Activated T-cell treated with anti-CD3 and anti-CD28 coated beads for 4 hours (primary cell): ENCODE measurements at places on chromosomes 13 and 19.

GRCh38 chr19:58434217-58434616 lies 5.7 kb downstream of the ZNF132 start:
- no peak for DNase-seq

- no peak for DNase-seq
These were observed 3.7 kb downstream of the TEX29 start for GRCh38 chr13:111323950-111324651.

GRCh38 chr13:24922387-24922744 lies 158.4 kb downstream of the RNF17 start:
- DNase-seq: no peak

DNA sequence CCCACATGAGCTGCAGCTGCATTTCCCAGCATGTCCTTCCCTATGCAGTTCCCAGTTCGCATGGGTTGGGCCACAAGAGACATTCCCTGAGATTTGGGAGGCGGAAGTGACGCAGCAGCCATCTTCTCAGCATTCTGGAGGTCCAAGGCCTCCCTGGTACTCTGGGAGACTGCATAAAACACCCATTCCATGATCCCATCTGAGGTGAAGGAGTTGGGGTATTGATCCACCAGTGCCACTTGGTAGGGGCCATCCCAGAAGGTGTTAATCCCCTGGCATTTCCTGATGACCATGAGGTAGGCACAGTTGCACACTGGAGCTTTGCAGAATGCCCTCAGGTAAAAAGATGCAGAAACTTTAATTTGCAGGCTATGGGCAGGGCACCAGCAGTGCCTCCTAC lies 25.4 kb downstream of the POP4 start:
- no peak for DNase-seq

DNA sequence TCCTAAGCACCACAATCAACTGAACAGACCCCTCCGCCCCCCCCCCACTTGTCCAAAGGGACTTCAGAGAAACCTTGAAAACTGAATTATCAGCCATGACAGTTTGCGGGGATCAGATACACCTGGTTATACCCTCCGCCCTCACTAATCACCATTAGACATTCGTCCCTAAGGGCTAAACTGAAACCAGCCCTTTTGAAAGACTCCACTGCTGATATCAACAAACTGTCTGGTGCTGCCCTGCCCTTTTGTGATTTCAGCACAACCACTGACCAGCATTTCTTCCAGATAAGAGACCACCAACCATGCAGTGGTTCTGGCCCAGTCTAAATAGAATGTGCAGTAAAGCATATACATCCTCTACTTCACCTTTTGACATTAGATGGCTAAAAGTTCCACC lies 1422.9 kb downstream of the EFNB2 start:
- no peak for DNase-seq

DNA sequence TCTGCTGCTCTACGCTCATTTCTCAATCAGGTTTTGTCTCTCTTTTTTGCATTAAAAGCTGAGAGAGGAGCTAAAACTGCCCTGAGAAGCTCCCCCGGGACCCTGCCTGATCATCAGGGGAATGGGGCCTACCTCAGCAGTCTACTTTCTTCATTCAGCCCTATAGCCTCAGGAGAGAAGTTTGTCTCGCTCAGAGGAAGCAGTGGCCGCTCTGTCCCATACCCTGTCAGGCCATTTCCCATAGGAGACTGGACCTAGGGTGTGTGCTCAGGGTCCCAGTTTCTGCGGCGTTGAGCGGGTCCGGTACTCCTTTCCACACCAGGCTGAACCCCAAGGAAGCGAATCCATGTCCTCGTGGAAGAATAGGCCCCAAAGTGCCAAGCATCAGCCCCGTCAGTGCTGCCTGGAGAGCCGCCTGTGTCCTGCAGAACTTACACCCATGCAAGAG lies 21.7 kb downstream of the UBE2L5 start:
- DNase-seq: no peak

GRCh38 chr19:1843646-1844394 lies 4.5 kb downstream of the REXO1 start:
- DNase-seq: no peak

DNA sequence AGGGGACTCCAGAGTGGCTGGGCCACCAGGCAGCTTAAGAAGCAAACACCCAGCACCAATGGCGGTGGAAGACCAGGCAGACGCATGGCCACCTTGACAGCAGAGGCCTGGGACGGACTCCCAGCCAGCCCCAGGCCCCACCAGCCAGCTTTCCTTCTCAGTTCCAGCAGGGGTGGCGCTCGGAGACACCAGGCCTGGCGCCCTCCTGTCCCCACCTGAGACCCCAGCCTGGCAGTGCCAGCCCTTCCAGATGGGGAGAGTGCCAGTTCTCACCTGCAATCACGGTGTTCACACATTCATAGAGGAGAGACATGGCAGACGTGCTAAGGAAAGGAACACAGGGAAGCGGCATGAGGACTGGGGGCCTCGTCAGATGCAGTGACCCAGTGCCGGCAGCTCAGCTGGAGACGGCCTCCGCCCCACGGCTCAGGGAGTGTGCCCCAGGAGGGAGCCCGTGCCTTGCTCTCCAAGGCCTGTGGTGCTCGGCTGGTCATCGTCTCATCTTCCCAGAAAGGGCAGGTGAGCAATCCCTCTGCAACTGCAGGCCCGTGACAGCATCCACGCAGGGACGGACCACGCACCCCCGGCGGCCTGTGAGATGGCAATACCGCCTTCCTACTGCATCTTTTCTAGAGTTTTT lies 24.4 kb downstream of the AP3D1 start:
- DNase-seq: no peak

GRCh38 chr13:104170980-104171555 lies 1104.9 kb upstream of the SLC10A2 start:
- no peak for DNase-seq

DNA sequence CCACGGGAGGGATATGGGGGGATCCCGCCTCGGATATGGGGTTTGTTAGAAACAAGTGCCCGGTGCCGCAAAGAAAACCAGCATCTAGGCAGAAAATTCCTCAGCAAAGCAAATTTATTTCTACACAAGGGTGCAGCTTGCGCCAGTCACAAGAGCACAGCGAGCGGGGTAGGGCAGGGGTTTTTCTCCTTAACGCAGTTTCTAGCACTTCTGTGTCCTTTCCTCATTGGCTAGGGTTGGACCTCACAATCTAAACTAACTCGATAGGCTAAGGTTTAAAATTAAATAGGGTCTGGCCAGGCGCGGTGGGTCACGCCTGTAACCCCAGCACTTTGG lies 595 bp downstream of the ZNF440 start:
- no peak for DNase-seq

- no peak for DNase-seq
These were observed 124.7 kb downstream of the RBM26 start for GRCh38 chr13:79281339-79281747.

DNA sequence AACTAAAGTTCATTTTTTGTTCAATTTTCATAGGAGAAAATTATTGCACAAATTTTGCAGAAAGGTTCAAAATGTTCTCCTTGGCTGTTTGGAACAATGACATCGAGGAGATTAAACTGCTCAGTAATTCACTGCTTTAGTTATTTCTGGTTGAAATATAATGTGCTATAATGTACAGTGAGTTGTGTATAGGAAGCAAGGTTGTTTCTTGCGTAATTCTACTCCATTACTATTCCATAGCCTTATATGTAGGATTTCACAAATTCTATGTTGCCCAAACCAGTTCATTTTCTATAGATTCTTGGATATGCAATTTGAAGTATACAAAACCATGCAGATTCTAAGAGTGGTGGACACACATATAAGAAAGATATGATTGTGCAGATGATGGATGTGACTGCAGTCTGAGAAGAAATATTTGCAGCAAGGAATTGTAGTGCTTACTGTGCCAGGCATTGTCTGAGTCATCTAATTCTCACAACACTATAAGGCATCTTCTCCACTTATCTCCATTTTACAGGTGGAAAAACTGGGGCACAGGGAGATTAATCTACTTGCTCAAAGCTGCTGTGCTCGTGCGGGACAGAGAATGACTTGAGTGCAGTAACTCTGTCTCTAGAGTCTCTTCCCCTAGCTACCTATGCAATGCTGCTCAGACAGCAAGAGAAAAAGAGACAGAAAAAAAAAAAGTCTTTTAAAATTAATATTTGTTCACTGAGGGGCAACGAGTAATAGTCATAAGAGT lies 515.5 kb downstream of the MYO16 start:
- DNase-seq: no peak
